Epithelial cell of alveolus of lung (primary cell): ENCODE measurements at places on chromosomes 4 and X. TPM values are rescaled to one million over a fixed set of nuclear protein-coding genes. Genes with fewer than 3 reads are reported as not detected.

NAP1L3 gene
- 2.1 and 2.8 TPM in 2 replicates for total RNA-seq

ZNF718 gene
- 2.8 and 5.9 TPM in 2 replicates for total RNA-seq

PABPC5 gene
- total RNA-seq: 1.2 and 5.9 TPM in 2 replicates

BEND2 gene
- total RNA-seq: not detected in 2 replicates

SPIN2A gene
- total RNA-seq: 0.16 and 0.52 TPM in 2 replicates

MAGEA9B gene
- not detected in 2 replicates for total RNA-seq

DMRTC1 gene
- not detected in 2 replicates for total RNA-seq

GASK1B gene
- total RNA-seq: 16.3 and 18.6 TPM in 2 replicates

SSX3 gene
- not detected in 2 replicates for total RNA-seq

CSN1S1 gene
- total RNA-seq: not detected in 2 replicates

TCP11X2 gene
- total RNA-seq: not detected in 2 replicates

MAOB gene
- total RNA-seq: 0.08 and 0.39 TPM in 2 replicates

CXCL11 gene
- 1.0 TPM in 1 of 2 replicates, not detected in the other for total RNA-seq

HHIP gene
- total RNA-seq: 0.24 and 4.5 TPM in 2 replicates

GLUD2 gene
- total RNA-seq: 0.91 and 1.1 TPM in 2 replicates

CYBB gene
- not detected in 2 replicates for total RNA-seq

UGT2B15 gene
- not detected in 2 replicates for total RNA-seq

WNK3 gene
- total RNA-seq: 0.64 and 1.3 TPM in 2 replicates

PDZD4 gene
- total RNA-seq: 0.39 and 0.48 TPM in 2 replicates

LRRC66 gene
- 0.13 and 0.80 TPM in 2 replicates for total RNA-seq

MFAP3L gene
- total RNA-seq: 0.24 and 2.5 TPM in 2 replicates

PGAM4 gene
- not detected in 2 replicates for total RNA-seq

ASB9 gene
- 1.4 TPM in 1 of 2 replicates, not detected in the other for total RNA-seq

STATH gene
- 0.80 TPM in 1 of 2 replicates, not detected in the other for total RNA-seq

FAT4 gene
- 7.5 and 15.0 TPM in 2 replicates for total RNA-seq

DCHS2 gene
- total RNA-seq: 0.52 TPM in 1 of 2 replicates, not detected in the other

RHOXF2B gene
- not detected in 2 replicates for total RNA-seq

BGN gene
- total RNA-seq: 37.9 and 67.1 TPM in 2 replicates

RPL9 gene
- total RNA-seq: 4,418 and 7,032 TPM in 2 replicates

PAK3 gene
- 0.32 and 0.52 TPM in 2 replicates for total RNA-seq

SPANXN4 gene
- not detected in 2 replicates for total RNA-seq

LRIT3 gene
- total RNA-seq: under 0.01 TPM in 1 of 2 replicates, not detected in the other

SLITRK2 gene
- 0.52 and 0.72 TPM in 2 replicates for total RNA-seq

EPHA5 gene
- 0.26 and 0.48 TPM in 2 replicates for total RNA-seq

FMR1NB gene
- not detected in 2 replicates for total RNA-seq

PNMA6F gene
- not detected in 2 replicates for total RNA-seq

STX18 gene
- total RNA-seq: 17.6 and 41.0 TPM in 2 replicates

RAB39B gene
- total RNA-seq: 1.7 TPM in 1 of 2 replicates, not detected in the other
